Activated T-cell treated with anti-CD3 and anti-CD28 coated beads for 4 hours (primary cell): ENCODE measurements at places on chromosomes 5 and 9.

- no peak for DNase-seq
These were observed 2.0 kb upstream of the URM1 start for GRCh38 chr9:128369024-128369706.

- DNase-seq = no peak
These were observed 88.3 kb downstream of the NSUN2 start for GRCh38 chr5:6544561-6544935.

DNA sequence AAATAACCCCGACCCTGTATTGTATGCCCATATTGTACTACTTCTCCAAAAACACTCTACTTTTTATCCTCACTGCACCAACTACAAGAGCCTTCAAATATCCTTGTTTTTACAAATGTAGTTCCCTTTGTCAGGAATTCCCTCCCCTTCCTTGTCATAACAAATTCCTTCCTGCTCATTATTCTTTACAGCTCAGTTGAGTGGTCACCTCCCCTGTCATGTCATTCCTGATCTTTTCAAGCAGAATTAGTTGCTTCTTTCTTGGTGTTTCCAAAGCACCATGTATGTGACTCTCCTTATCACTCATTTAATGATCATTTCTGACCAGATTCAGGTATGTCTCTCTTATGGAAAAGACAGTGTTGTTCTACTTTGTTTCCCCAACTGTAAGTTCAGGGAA lies 194.2 kb upstream of the SMC2 start:
- DNase-seq = no peak

DNA sequence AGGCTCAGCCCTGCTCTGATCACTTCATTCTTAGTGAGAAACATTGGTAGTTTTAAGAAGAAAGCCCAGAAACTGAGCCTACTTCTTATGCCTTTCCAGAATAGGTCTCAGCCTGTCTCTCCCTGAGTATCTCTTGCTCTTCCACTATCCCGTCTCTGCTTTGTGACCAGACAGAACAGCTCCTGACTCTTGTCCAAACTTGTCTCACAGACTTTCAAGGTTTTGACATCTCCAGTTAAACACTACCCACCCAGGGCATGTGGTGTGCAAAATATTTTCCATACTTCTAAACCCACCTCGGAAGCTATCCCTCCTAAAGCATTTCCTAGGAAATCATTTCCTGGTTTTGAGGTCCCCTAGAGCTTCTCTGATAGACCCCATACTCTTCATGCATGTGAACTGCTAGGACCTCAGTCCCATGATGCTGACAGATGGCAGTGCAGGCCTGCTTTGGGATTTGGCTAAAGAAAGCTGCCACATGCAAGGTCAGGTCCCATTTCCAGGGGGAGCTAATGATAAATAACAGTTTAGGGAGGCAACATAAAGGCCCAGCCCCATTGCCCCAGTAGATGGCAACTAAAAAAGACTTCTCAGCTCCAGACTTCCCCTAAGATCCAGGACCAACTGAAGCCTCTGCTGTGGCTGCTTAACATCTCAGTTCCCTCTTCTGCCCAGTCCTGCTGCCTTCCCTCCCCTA lies 211.5 kb downstream of the MED10 start:
- DNase-seq = no peak

GRCh38 chr5:116573279-116573701 lies 1.3 kb downstream of the SEMA6A start:
- no peak for DNase-seq

DNA sequence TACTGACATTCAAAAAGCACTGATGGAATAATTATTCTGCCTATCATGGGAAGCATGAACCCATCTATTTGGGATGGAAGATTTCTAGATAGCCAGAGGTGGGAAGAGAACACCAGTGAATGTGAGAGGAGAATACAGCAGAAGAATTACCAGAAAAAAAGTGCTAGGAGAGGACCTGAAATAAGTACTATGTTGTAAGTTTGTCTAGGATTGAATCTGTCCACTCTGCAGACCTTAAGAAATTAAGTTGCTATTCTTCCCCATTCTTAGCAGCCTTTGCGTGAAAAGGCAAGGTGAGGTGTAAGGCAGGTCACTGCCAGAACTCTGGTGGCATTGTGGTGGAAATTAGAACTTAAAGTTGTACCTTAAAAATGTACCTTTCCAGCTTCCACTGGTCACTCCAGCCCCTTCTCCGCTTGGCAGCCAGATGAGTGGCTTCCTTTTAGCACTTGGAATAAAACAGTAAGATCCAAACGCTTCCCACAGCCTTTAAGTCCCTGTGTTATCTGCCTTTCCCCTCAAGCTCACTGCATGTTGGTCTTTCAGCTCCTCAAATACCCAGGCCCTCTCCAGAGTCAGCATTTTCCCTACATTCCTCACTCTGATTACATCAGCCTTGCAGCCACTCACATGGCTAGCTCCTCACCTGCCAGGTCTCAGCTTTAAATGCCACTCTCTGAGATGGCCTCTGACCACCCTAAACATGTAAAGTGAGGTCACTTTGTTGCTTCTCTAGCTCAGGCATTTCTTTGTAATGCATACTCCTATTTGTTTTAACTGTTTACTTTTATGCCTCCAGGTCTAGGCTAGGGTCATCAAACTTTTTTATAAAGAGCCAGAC lies 253.0 kb downstream of the EPB41L4A start:
- DNase-seq = no peak

DNA sequence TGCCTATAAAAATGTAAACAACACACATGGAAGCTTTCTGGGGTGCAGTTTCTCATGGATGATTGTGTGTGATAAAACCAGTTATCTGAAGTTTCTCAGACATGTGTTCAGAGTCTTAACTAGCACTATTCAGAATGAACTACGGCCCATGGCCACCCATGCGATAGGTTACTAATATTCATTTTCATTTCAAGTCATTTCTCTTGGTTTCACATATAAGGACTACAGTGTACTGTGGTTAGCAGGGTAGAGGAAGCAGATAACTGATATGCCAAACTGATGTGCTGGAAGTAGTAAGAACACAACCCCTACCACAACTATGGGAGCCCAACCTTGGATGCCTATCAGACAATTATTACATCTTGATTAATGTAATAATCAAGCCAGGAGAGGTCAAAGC lies 372.1 kb downstream of the DTWD2 start:
- DNase-seq = no peak

GRCh38 chr5:105057893-105058292 lies 1495.3 kb upstream of the NUDT12 start:
- no peak for DNase-seq
